ENCODE measurements at places on chromosomes 16 and 17.

DNA sequence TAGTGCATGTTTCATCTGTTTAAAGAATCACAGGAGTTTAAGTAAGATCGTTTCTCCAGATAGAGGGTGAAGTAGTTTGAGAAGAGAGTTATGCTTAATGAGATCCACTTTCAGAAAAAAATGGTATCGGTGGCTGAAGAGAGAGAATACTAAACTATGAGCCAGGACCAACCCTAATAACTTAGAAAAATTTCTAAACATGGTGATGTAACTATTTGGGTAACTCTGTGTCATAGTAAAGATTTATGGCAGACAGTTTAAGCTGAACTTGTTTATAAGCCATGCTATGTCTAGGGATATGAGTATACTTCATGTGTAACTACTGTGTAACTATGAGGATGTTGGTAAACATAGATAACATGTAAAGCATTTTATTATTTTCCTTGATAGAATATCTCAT is 489.5 kb downstream of the KCNJ2 start:
- no peak for DNase-seq

DNA sequence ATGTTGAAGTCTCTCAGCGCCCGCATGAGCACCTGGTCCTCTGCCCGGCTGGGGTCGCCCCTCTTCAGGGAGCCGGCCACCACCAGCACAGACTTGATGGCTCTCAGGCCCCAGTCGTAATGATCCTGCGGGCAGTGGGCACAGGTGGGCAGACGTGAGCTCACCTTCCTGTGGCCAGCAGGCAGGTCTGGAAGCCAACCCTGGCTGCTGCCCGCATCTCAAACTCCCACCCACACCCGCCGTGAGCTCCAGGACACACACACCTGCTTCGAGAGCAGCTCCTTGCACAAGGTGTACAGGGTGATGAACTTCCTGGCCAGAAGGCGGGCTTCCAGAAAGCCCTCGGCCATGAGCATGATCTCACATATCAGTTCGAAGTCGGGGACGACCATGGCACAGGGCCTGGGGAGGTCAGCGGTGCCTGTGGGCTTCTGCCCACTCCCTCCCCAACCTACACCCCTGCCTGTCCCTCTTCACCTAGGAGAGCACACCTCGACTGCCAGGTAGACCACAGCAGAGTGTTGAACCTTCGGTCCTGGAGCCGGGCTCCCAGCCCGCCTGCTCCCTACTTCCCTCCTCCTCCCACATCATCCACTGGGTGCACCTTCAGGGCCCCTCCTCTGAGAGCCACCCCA is 82.4 kb downstream of the DNAH17 start:
- DNase-seq: no peak

DNA sequence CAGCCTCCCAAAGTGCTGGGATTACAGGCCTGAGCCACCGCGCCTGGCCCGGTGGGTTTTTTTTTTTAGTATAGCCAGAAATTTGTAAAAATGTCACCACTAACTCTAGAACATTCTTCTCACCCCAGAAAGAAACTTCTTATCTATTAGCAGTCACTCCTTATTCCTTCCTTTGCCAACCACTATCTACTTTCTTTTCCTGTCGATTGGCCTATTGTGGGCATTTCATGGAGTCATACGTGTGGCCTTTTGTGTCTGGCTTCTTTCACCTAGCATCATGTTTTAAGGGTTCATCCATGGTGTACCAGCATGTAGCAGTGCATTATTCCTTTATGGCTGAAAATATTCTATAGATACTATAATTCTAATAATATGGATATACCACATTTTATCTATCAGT is 3.6 kb downstream of the CYB5D2 start:
- DNase-seq: no peak

DNA sequence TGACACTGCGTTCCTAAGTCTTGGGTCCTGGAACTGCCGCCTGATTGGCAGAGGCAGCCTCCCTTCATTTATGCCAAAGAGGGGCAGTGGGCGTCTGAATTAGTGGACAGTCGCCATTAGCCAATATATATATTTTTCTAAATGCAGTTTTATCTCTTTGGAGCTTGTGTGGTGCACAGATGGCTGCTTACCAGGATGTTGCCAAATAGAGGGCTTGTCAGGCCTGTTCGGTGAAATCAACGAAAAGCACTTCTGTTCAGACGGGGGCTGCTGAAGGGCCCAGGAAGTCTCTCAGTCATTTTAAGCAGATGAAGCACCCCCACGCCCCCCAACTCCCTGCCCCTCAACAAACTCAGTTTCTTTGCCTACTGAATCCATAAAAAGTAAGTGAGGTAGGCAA is 66.0 kb downstream of the RAP1GAP2 start:
- DNase-seq: no peak

DNA sequence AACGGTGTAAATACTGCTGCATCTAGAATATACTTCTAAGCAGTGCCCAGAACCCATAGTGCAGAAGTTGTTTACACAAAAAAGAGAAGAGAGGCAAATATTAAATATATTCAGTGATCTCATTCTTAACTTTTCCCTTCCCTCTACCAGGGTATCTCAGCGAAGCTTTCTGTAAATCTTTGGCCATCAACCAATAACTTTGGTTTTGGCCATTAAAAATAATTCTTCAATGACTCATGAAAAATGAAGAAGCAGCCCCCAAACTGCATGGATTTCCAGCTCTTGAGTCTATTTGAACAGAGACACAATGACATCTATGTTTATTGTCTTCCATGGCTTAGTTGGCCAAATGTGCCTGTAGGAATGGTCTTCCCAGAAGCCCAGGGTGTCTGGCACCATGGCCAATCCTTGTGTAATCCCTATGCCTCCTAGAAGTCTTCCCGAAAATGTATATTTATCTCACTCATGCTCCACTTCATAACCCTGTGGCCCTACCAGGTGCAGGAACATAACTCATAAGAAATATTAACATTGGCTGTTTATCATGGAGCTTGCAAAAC is 646.6 kb downstream of the TOX3 start:
- no peak for DNase-seq

DNA sequence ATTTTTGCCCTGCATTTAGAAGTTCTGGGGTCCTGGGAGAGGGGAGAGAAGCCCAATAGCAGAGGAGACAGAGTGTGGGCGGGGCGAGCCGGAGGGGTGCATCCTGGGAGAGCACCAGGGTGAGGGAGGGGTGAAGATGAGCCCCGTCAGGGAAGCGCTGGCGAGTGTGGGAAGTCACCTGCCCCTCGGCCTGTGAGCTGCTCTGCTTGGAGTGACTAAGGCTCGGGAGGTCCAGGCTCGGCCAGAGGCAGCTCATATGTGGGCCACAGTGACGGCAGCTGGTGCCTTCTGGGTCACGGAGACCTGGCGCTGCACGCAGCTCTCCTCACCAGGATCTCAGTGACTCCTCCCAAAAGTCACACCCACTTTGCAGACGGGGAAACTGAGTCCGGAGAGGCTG is 1.1 kb downstream of the ZG16B start:
- DNase-seq: no peak

- no peak for DNase-seq
Observed at GRCh38 chr17:1058423-1059130, 61.6 kb downstream of the TIMM22 start.

DNA sequence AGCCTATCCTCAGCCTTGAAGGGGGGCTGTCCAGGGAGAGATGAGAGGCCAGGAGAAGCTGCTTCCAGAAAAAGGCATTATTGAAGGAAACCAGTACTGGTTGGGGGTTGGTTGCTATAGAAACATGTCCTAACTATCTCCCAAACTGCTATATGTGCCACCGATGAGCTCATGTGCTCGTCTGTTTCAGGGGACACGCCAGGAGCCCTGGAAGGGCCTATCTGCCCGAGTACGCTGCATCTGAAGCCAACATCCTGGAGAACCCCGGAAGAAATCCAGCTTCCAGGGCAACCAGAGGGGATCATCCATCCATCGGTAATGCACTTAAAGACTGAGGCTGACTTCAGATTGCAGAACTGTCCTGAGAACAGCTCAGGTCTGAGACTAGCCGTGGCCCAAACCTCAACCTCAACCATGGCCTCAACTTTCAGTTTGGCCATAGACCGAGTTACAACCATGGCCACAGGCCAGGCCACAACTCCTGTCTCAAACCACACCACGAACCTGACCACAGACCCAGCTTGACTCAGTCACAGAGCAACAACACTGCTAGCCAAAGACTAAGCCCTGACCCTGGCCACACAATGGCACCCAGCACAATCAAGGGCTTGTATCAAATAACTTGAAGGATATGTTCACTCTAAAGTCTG is 10.2 kb downstream of the PITPNM3 start:
- DNase-seq: no peak

- no peak for DNase-seq
Observed at GRCh38 chr16:4323845-4324488, 8.1 kb downstream of the GLIS2 start.

GRCh38 chr16:4763791-4764190 is 3.2 kb downstream of the ZNF500 start:
- DNase-seq: no peak

- no peak for DNase-seq
Observed at GRCh38 chr17:47690121-47690520, 3.8 kb upstream of the TBKBP1 start.

DNA sequence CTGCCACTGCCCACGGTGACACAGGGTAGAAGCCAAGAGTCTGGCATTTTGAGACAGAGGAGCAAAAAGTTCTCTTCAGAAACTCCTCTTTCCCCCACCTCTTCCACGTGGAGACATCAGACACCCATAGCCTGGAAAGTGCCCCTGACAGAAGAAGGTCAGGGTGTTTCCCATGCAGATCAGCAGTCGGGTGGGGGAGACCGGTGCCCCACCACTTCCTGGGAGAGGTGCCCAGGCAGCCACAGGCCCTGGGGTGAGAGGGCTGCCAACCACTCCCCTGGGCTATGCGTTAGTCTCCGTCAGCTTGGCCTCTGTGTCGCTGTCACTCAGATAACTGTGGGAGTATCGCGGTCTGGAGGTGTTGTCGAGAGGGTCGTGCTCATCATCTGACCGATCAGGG is 31.5 kb downstream of the PIPOX start:
- DNase-seq: no peak

DNA sequence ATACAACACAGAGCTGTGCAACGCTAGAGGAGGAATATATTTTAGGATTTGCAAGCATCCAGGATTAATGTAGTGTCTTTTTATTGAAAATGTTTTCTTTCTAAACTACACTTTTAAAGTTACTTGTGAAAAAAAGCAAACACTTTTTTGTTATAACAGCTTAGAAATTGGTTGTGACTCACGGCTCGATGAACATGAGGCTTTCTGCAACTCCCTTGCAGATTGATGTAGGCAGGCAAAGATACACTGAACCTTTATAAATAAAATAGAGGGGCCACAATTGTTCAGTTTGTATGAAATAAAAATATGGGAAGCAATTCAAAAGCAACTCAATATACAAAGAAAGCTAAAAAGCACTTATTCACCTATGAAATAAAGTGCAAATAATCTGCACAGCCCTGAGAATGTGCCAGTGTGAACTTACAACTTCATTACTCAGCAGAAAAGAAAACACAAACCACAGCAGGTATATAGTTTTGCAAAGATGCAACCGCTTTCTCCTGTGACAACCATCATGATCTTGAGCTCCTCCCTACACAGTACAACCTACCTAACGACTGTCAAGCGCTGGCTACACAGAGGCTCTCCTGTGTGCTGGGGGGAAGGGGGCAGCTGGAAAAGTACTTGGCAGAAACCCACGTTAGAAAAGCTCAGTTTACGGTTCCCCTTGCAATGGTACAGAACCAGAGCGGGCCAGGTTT is 948 bp downstream of the LUC7L start:
- DNase-seq: no peak

DNA sequence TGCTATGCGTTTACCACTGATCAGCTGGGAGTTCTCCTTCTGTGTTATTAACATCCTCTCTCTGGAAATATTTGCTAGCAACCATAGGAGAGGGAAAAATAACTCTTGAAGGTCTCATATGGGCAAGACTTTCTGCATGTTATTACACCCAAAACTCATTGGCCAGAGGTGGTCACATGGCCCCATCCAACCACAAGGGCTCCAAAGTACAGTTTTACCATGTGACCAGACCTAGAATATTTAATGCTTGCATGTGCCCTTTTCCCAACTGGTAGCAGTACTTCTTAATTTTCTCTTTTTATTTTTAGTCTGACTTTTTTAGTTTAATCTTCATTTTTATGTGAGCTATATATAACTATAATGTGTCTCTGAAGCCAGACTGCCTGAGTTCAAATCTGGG is 141.0 kb upstream of the NOG start:
- DNase-seq: no peak

DNA sequence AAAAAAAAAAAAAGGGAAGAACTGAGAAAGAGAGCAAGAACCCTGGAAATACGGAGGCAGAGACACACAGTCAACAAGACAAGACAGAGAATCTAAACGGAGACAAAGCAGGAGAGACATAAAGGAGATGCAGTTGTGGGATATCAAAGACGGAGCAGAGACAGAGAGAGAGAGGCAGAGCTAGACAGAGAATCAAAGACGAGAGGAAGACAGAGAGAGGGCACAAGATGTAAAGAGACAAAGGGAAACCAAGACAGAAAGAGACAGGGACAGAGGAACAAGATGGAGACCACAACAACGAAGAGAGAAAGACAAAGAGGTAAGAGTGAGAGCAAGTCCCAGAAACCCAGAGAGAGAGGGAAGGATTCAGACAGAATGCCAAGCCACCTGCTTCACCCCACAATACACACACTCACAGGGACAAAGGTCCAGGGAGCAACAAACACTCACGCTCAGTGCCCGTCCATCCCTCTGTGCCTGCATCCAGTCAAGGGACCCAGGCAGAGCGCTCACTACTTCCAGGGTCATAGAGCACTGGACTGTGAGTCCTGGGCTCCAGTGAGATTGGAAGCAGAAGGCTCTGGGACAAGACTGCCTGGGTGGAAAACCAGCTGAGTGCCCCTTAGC is 88.9 kb downstream of the C16orf78 start:
- DNase-seq: no peak

- peak; percentile 74 for DNase-seq
Observed at GRCh38 chr17:8109661-8110455, 8.5 kb downstream of the ALOXE3 start.

GRCh38 chr16:85061566-85061965 is 34.0 kb downstream of the KIAA0513 start:
- no peak for DNase-seq

DNA sequence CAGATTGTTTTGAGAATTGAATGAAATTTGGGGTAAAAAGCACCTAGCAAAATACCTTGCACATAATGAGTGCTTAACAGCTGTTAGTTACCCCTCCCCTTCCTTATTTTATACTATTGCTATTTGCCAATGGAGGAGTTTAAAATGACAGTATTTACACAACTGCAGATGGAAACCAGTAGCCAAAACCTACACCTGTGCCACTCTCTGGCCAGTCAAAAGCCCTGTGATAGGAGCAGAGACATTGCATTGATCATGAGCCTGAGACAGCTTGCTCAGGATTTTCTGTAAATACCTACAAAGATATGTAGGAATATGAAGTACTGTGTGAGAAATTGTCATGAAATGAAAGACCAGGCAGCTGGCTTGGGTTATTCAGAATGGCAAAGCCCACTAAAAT is 115.3 kb upstream of the HLF start:
- DNase-seq: no peak

All from GM19239 (cell line).